ENCODE measurements at places on chromosomes 11 and 22.

DNA sequence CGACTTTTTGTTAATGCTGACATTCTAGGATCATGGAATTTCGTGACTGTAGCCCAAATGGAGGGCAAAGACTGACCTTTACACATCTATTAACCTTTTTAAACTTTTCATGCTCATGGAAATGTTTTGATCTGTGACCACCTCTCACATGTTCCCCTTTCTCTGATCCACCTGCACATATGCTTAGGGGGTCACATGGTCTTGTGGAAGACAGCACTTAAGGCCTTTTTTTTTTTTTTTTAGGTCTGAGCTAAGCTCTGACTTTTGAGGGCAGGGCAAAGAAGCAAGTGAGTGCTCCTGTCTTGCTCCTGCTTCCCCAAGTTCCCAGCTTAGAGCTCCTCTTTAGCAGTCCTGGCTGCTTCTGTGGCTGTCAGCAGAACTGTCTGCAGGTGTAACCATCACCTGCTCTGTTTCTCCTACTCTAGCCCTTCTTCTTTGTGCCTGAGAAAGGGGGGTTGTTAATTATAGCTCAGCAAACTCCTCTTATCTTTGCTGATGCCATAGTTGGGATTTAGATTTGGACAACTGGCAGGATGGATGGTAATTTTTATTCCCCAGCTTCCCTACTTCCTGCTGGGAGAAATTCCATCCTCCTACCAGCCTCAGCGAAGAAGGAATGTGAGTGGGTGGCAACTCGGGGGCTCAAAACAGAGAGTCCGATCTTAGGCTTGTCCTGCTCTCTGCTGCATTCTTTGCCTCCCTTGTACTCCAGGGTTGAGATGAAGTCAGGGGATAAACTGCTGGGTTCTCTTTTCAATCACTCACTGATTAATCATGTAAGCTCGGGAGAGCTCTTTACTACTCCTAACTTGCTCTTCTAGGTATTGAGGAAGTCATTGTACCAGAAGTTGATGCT lies 64.4 kb downstream of the GRAMD1B start:
- no peak for ATAC-seq

GRCh38 chr22:33850193-33850592 lies 70.1 kb downstream of the LARGE1 start:
- no peak for ATAC-seq

DNA sequence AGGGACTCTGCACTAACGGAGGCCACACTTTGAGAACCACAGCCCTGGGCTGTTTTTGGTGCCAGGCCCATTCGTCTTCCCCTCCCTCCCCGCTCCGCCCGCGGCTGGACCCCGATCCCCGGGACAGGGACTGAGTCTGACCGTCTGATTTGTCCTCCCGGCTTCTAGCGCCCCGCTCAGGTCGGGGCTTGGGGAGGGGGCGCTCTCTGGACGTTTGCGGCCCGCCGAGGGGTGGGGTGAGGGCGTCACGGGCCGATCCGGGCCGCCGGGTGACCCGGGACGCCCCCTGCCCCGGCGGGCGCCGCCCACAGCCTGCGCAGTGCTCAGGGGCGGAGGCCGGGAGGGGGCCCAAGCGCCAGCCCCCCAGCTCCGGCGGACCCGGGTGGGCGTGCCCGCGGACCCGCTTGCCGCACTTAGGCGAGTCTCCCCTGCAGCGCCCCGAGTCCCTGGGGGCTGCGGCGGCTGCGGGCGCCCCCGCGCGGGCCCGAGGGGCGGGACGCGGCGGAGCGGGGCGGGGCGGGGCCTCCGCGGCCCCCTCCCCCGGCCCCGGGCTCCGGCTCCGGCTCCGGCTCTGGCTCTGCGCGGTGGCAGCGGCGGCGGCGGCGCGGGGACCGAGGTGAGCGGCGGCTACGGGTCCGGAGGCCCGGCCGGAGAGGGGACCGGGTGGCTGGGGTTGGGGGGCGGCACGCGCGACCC lies 33.7 kb upstream of the PRR5 start:
- peak; percentile 48 for ATAC-seq

DNA sequence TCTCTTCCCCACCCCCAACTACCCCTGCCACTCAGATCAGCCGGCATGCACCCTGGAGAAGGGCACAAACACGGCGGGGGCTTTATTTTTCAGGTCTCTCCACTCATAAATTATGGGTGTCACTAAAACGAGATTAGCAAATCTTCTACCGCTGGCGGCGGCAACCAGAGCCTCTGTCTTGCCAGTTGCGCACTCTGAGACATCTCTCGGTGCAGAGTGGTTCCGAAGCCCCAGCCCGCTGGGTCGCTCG lies 125.3 kb upstream of the C11orf58 start:
- peak; percentile 24 for ATAC-seq

DNA sequence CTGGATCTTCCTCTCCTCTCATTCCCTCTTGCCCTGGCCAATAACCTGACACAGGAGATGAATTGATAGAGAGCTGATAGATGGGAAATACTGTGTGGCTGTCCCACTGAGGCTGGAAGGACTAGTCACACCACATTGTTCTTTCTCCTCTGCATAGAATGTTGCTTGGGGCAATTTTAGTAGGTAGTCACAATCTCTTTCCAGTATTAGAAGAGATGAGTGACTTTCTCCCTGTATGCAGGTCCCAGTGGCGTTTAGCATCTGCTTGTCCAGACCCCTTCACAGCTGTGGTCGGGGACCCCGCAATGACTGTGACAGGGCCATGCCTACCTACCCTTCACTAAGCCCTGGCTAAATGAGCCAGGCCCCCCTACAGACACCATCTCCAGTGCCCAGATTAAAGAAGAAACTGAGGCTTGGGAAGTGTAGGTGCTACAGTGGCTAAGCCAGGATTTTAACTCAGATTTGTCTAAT lies 24.0 kb upstream of the P2RY2 start:
- ATAC-seq: no peak

DNA sequence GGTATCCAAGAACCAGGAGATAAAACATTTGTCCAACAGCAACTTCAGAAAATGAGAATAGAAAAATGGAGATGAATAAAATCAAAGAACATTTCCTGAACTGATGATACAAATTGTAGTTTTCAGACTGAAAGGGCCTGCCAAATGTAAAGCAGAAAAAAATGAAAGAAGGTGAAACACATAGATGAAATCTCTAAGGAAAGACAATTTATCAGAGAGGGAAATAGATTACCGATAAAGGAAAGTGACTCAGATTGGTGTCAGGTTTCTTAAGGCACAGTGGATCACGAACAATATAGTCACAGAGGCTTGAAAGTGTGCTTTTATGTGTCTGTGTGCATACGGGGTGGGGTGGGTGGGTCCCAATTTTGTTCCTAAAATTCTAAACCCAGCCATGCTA lies 4.1 kb upstream of the STT3A start:
- no peak for ATAC-seq

DNA sequence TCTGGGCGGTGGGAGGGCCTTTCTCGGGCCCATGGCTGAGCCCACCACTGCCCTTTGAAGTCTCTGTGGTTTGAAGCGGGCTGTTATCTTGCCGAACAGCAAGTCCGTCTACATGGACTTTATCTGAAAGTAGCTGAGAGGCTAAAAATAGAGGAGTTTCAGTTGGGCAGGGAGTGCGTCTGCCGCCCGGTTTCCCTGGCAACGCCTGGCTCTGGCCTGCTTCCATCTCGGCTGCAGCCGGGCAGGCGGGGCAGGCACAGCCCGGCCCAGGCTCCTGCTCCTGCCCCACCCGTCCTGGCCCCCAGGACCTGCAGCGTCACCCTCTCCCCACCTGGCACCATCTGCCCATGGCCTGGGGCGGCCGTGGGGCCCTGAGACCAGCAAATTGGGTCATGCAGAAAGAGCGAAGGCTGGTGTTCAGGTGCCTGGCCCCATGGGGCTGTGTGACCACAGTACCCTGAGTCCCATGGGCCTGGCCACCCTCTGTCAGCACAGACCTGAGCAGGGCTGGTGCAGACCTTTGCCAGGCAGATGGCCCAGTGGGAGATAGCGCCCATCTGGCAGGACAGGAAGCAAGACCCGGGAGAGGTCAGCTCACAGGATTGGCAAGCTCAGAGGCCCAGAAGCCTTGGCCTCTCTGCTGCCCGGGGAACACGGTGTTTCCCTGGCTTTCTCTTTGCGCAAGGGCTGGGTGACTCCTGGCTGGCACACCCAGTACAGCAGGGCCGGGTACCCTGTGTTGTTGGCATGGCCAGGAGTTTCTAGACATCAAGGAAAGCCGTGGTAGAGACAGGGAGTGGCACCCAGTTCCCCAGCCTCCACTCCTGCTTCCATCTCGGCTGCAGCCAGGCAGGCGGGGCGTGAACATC lies 79.1 kb upstream of the KCNQ1OT1 start:
- ATAC-seq: no peak

DNA sequence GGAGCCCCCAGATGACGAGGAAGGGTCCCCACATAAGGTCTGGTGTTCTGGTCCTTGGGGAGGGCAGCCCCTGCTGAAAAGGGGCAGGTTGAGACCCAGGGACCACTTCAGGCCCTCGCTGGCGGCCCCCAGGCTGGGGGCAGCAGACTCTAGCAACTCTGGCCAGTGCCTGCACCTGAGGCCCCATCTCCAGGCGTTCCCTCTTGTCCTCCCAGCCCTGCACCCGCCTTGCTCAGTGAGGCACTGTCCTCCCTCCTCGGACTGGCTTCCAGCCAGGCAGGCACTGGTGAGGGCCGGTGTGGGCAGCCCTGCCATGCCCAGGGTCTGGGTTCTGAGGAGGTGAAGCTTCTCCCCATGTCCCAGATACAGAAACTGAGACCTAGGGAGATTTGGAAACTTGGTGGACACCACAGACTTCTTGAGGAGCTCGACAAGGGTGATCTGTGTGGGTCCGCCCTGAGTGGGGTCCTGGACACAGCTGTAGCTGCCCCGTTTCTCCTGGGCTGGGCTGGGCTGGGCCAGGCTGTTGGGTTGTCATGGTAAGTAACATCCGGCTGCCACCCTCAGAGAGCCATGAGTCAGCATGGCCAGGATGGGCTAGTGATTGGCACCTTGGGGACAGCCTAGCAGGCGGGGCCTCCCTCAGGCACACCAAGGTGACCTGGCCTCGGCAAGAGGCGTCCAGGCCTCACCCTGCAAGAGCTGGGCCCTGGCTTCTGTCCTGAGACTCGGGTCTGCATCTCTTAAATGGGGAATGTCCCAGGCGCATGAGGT lies 11.1 kb upstream of the PHLDA2 start:
- peak; percentile 81 for ATAC-seq

- ATAC-seq: no peak
These were observed 242.1 kb upstream of the KIRREL3 start for GRCh38 chr11:127242676-127243075.

GRCh38 chr11:95762534-95762933 lies 27.0 kb downstream of the FAM76B start:
- ATAC-seq: no peak

GRCh38 chr11:120192831-120193625 lies 17.8 kb upstream of the OAF start:
- ATAC-seq: no peak

DNA sequence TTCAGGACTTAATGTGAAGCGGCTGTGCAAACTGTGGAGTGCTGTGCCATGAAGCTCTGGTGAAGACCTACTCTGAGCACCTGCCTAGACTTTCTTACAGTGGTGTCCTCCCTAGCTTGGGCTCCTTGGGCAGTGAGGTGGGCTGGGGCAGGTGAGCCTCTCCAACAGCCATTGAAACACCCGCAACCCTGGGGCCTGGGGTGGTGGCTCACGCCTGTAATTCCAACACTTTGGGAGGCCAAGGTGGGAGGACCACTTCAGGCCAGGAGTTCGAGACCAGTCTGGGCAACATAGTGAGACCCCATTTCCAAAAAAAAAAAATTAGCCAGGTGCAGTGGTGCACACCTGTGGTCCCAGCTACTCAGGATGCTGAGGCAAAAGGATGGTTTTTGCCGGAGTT lies 14.3 kb upstream of the SEC14L3 start:
- ATAC-seq: no peak

DNA sequence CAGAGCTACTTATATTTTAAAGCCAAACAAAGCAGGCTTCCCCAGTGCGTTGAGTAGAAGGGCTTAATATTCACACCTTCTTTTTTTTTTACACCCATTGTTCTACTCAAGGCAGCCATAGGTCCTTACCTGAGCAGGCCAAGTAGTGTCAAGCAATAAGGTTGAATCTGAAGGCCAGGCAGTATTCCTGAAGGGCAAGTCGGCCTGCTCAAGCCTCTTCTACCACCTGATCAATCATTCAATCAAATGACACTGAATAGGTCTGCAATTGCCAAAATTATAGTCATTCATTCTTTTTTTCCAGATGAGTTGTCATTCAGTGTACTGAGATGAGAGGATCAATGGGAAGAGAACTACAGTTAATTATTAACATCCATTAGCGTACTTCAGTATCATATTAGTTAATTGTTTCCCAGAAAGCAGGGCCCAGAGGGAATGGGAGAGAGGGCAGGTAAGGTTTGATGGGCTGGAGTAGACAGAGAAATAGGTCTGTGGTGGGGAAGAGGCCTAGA lies 11.9 kb upstream of the PPP2R1B start:
- no peak for ATAC-seq

DNA sequence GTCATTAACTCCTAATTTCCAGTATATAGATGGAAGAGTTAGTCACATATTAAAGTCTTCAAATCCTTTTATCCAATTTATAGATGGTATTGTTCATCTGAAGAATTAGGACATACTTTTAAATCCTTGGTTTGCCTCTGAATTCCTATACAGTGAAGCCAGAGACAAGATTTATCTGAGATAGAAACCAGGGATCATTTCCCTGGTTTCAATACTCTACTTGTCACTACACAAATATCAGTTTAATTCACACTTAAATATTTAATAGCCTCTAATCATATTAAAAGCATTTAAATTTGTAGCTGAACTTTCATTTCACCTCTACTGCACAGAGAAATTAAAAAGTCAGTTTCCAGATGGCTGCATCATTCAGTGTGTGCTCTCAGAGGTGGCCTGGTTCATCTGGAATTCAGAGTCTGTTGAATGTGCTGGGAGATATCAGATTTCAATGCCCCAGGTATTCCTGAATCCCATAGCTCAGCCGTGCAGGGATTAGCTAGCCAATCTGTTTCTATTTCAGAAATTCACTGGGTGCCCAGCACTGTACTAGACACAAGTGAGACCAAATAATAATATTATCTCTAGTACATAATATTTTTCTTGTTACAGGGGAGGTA lies 344.3 kb downstream of the AASDHPPT start:
- ATAC-seq: no peak

- ATAC-seq: no peak
These were observed 34.6 kb downstream of the SLC6A5 start for GRCh38 chr11:20634044-20634443.

DNA sequence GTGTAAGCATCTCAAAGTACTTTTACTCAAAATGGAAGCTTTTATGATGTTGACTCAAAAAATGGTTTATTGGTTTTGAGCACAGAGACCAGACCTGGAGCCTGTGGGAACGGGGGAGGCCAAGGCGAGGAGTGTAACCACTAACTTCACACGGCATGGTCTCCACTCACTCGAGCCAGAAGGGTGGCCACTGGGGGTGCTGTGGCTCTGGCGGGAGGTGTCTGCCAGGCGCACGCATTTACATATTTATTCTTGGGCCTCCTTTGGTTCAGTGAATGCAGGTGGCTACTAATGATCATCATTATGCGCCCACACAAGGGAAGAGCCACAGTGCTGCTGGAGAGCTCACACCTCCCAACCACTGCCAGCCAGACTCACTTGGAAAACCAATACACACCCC lies 64.6 kb downstream of the FLRT1 start:
- no peak for ATAC-seq

Measured in activated CD4-positive, CD25-positive, alpha-beta regulatory T cell treated with anti-CD3 and anti-CD28 coated beads, Interleukin-2, amount 50 U/mL, for 24 hours (primary cell).